ENCODE measurements at places on chromosomes 13 and 19. TPM values are rescaled to one million over a fixed set of nuclear protein-coding genes. Genes with fewer than 3 reads are reported as not detected.

Gene ZNF20
- 6.0 TPM for total RNA-seq

GRCh38 chr19:11279505-11280236, 16.3 kb upstream of the TSPAN16 start:
- DNase-seq, result no peak

DNA sequence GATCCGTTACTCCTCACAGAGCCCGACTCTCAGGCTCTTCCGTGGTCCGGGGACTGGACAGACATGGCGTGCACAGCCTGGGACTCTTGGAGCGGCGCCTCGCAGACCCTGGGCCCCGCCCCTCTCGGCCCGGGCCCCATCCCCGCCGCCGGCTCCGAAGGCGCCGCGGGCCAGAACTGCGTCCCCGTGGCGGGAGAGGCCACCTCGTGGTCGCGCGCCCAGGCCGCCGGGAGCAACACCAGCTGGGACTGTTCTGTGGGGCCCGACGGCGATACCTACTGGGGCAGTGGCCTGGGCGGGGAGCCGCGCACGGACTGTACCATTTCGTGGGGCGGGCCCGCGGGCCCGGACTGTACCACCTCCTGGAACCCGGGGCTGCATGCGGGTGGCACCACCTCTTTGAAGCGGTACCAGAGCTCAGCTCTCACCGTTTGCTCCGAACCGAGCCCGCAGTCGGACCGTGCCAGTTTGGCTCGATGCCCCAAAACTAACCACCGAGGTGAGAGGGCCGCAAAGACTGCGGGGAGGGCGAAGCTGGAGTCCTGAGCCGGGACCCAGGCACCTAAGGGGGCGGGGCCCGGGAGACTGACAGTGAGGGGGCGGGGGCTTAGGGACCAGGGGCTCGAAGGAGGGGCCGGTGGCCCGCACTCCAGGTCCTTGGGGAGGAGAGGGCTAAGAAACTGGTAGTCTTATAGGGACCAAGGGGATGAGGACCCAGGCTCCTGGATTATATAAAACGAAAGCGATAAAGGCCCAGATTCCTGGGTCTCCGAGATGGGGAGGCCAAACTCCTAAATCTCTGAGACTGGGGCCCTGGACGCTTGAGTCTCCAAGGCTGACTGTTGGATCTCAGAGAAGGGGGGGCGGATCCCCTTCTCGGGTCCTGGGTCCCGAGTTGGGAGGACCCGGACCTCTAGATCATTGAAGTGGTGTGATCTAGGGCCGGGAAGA, 2.0 kb downstream of the ETV2 start:
- DNase-seq, result peak; percentile 93

Gene PGLYRP1
- not detected for total RNA-seq

GRCh38 chr19:37817180-37817981, 38.0 kb upstream of the ZNF573 start:
- peak; percentile 65 for DNase-seq

Gene C1QTNF9
- not detected for total RNA-seq

Gene SPTBN4
- 0.82 TPM for total RNA-seq

Gene RFPL4A
- total RNA-seq, result not detected

- DNase-seq, result peak; percentile 57
Observed at GRCh38 chr13:114078461-114079451, 53.7 kb downstream of the RASA3 start.

- DNase-seq, result peak; percentile 68
Observed at GRCh38 chr19:3852614-3853254, 16.1 kb downstream of the ZFR2 start.

DNA sequence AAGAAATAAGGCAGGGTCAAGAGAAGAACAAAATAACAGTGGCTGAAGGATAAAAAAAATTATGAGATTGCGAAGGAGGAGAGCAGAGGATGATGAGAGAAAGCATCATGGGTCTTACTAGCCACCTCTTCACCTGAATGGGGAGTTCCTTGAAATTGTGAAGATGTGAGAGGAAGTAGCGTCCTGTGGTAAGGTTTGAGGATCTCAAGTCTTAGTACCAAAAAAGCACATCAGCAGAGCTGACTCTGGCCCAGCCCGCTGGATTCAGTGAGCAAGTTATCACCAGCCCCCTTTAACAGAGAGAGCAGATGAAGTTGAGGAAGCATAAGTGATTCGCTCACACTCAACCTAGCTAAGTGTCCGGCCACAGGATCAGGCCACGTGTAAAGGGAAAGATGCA, 61.8 kb downstream of the RXFP2 start:
- DNase-seq, result no peak

GRCh38 chr19:6318772-6319171, 14.6 kb downstream of the ACER1 start:
- DNase-seq, result no peak

- DNase-seq, result no peak
Observed at GRCh38 chr19:11404588-11405222, 14.4 kb downstream of the RGL3 start.

Gene FPR1
- total RNA-seq, result not detected

DNA sequence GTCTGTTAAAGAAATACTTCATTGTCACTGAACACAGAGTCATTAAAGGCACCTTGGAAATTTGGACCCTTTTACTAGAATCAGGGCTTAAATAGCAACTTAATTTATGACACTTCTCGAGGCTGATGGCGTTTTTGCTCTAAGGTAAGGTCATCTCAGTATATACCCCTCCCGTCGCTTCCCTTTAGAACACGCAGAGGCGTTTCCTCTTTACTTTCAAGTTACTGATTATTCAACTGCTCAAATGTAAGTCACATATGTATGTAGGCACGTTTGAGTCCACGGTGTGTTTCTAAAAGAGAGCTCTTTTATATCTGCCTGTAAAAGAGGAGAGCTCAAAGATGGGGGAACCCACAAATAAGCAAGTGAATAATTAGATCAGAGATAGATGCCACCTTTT, 181.5 kb downstream of the TSHZ3 start:
- DNase-seq, result peak; percentile 34

- no peak for DNase-seq
Observed at GRCh38 chr19:32606289-32606688, 25.3 kb downstream of the PDCD5 start.

Gene CYP4F11
- total RNA-seq, result 8.8 TPM

- no peak for DNase-seq
Observed at GRCh38 chr13:24002206-24002815, 105.0 kb upstream of the C1QTNF9B start.

Gene KCNRG
- total RNA-seq, result 1.1 TPM

DNA sequence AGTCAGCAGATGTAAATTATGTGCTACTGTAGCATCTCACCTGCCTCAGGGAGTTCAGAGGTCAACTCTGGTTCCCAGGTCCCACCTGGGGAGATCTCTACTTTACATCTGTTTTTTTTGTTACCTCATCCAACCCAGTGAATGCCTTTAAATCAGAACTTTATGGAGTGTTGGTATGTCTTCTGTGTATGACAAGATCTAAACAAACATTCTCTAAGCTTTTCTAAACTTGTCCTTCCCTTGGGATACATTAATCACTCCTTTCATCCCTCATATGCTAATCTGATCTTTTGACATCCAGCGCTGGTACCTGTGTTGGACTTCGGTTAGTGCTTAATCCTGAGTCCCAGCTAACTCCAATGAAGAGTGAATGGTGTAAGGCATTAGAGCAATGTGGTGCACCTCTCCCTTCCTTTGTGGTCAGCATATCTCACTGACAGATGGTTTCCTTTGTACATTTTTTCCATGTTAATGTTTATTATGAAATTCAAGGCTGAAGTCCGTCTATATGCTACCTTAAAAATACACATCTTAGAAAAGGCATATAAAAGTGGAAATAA, 213.4 kb downstream of the ABCC4 start:
- DNase-seq, result no peak

DNA sequence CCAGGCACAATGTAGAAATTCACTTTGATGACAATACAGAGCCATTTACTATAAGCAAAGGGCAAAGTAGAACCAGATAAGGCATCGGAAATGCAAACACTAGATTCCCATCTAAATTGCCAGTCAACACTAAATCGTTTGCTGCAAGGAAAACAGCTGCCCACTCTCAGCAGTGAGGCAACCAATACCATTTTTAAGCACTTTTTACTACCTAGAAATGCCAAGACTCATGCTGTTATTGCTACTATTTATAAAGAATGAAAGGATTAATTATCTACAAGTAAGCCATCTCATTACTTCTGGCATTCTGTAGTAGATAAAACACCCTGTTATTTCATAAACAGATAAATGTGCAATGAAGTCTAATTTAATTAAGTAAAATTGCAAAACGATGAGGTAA, 422.0 kb downstream of the FGF14 start:
- peak; percentile 9 for DNase-seq

- DNase-seq, result no peak
Observed at GRCh38 chr13:42498521-42498920, 75.4 kb upstream of the TNFSF11 start.

- no peak for DNase-seq
Observed at GRCh38 chr19:38247734-38248268, 8.4 kb downstream of the PPP1R14A start.

Gene UBE2L5
- total RNA-seq, result not detected

Gene SIGLEC5
- 0.32 TPM for total RNA-seq

Gene ZNF471
- total RNA-seq, result 4.2 TPM

Gene RASGRP4
- 2.3 TPM for total RNA-seq

- DNase-seq, result no peak
Observed at GRCh38 chr13:50229960-50230661, 214.9 kb downstream of the KCNRG start.

Gene SLC1A6
- total RNA-seq, result not detected

DNA sequence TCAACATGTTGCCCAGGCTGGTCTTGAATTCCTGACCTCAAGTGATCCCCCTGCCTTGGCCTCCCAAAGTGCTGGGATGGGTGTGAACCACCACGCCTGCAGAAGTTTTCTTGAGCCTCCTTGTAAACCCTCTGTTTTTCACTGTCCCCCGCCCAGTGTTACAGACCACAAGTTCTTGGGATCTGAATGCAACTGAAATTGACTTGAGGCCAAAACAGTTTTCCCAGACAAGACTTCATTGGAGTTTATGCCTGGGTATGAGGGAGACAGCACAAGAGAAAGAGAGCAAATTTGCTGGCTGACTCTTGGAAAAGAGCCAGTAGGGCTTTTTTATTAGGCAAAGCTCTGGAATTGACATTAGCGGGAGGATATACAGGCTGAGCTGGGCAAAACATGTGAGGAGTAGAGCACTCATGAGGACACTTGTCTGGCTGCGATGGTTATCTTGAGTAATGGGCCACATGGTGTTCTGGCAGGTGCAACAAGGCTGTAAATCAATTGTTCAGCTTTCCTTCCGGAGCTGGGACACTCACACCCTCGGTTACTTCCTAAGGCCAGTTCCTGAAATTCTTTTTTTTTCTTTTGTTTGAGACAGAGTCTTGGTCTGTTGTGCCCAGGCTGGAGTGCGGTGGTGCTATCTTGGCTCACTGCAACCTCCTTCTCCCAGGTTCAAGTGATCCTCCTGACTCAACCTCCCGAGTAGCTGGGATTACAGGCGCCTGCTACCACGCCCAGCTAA, 12.7 kb upstream of the HNRNPL start:
- DNase-seq, result no peak

DNA sequence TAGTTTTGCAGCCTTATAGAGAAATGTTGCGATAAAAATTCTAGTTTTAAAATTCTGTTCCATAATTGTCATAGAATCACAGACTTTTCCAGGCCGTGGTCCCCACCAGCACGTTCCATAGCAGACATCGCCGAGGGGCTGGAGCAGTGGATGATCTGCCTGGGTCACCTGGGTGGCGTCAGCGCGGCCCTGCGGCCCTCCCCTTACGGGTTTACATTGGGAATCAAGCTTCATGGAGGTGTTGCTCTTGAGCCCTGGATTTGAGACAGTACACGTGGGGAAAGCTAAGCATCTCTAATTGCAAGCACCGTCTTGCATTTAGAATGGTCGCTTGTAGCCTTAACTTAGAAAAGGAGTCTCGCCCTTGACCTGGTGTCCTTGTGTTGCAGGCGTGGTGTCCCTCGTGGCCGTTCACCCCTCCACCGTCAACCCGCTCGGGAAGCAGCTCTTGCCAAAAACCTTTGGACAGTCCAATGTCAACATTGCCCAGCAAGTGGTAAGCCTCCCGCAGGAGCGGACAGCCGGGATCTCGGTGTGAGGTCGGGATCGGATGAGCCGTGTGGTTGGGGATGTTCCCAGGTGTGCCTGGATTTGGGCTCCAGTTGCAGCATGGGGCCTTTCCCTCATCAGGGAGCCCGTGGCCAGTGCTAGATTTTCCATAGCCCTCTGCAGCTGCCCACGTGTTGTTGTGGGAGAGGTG, 35.1 kb downstream of the ATP4B start:
- DNase-seq, result no peak

DNA sequence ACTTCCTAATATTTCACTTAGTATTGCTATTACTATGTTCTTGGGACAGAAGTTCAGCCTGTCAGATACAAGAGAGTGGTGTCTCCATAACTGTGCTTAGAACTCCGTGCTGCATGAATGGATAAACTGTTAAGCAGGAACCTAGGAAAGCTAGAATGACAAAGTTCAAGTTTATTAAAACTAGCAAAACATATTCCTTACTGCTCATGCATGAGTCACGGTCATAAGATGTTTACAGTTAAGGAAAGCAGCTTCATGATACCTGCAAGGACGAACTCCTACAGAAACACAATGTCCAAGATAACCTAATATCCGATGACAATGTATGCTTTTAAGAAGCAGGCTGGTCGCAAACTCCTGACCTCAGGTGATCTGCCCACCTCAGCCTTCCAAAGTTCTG, 6.0 kb upstream of the ZNF765 start:
- no peak for DNase-seq

- peak; percentile 27 for DNase-seq
Observed at GRCh38 chr19:34430738-34431625, 2.8 kb downstream of the UBA2 start.

GRCh38 chr19:6095760-6096159, 14.5 kb downstream of the RFX2 start:
- DNase-seq, result no peak

DNA sequence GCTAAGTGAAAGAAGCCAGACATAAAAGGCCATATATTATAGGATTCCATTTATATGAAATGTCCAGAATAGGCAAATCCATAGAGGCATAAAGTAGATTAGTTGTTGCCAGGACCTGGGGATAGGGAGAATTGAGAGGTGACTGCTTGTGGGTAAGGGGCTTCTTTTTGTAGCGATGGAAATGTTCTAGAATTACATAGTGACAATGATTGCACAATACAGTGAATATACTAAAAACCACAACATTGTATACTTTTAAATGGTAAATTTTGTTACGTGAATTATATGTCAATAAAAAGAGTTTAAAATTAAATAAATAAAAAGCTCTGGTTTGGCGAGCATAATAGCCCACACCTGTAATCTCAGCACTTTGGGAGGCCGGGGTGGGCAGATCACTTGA, 486.8 kb downstream of the KLF12 start:
- DNase-seq, result no peak

- peak; percentile 52 for DNase-seq
Observed at GRCh38 chr19:1284979-1285736, 515 bp upstream of the EFNA2 start.

DNA sequence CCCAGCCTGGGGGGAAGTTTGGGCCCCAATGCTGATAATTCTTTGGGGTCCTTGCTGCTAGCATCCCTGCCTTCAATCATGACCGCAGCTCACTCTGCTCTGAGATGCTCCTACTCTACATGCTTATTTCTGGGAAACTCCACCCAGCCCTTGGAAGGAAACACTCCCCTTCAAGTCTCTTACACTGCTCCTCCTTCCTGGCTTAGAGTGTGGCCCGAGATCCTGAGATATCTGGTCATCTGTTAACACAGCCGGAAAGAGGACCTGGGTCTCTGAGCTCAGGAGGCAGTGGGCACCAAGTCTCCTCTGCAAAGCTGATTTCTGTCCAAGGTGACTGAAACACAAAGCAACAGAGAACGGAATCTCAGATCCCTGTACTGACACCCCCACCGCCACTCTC, 33.0 kb downstream of the CYP4F2 start:
- no peak for DNase-seq

Gene NR2C2AP
- 12.5 TPM for total RNA-seq

- DNase-seq, result no peak
Observed at GRCh38 chr13:30675717-30676116, 58.0 kb downstream of the USPL1 start.

Gene RYR1
- 0.46 TPM for total RNA-seq

Gene TMEM190
- not detected for total RNA-seq

All from mucosa of descending colon (tissue), 3 donors.